ENCODE measurements at places on chromosomes 5 and 9.

DNA sequence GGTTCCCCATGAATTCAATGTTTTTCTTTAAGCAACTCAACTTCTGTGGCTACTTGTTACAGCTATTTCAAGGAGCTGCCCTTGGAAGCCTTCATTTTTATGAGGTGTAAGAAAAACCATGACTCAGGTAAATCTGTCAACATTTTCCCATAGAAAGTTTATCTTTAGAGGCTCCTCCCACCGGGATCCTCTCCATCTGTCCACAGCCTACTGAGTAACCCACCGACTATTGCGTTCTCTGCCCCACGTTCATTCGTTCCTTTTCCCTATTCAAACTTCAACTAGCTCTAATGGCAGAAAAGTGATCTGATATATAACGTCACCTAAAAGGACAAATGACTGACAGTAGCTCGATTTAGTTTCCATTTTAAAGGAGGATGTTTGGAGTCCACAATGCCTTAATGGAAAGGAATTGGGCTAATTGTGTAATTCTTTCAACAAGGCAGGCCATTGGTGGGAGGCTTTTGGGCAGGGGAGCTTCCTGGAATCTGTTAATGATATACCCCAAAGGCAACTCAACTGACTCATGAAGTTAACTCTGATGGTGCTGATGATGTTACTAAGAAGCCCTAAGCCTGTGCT, 29.3 kb upstream of the NR3C1 start:
- no peak for DNase-seq

DNA sequence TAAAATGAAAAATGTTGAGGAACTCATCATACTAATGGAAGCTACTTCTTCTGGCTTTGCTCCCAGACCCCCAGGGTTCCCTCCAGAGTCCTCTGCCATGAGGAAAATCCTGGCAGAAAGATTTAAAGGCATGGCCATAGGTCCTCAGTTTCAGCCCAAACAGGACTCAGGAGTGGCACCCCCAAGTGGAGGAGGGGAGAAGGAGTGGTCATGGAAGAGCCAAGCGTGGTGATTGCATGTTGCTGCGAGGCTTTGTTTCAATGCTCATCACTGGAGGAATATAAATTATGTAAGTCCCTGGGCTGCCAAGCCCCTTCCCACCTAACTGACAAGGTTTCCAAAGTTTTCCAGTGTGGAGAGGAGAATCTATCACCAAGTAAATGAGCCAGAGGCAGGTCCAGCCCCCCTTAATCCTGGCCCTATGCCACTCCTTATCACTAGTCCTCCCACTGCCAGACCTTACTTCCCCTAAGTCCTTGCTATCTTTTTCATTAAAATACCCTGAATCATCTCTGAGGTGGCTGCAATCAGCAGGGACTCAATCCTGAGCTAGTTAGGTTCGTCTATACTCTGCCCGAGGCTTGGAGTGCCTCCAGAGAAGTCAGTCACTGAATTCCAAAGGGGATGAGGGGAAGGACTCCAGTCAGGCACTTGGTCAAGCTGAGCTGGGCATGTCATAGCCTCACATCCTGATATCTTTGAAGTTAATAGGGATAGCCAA, 70.7 kb upstream of the TAF1L start:
- no peak for DNase-seq

DNA sequence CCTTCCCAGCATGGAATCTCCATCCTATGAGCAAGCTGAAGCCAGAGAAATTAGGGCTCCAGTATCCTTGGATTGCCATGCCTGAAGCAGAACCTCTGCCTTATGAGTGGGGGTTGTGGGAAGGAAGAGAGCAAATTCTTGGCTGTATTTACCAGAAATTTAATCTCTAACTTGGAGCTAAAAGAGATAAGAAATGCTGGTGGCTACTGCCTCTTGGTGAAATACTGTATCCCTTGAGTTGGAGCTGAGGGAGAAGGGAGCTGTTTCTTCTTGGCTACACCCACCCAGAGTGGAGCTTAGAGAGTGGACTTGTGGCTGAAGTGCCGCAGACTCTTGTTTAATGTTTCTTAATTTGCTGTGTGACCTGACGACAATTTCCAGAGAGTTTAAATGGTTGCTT, 447.3 kb downstream of the ARHGEF28 start:
- no peak for DNase-seq

GRCh38 chr9:127214421-127215267, 49.9 kb upstream of the GARNL3 start:
- peak; percentile 74 for DNase-seq

- no peak for DNase-seq
Measured at GRCh38 chr9:118985851-118986250, 383.4 kb downstream of the BRINP1 start.

- no peak for DNase-seq
Measured at GRCh38 chr9:38172586-38172985, 103.6 kb upstream of the SHB start.

DNA sequence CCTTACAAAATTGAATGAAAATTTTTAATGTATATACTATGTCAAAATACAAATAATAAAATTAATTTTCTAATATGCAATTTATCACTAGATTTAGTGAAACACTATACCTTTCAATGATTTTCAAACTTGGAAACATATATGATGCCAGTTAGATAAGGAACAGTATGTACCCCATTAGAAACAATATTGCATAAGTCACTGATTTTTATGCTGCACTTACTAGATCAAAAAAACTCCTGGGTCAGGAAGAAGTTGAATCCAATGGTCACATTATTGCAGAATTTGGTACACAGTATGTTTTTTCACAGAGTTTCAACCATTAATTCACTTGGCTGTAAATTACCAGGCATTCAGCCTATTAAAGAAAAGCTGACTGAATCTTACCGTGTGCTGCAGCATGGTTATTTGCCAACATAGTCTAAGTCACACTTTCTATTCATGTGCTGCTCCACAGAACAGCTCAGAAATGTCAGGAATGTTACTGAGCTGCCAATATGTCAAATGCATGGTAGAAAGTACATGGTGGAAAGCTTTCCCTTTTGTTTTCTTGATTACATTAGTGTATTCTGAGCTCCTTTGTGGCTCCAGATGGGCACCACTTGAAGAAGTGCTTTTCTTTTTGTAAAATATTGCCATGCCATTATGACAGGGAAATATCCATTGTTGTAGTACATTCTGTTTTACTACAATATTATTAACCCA, 9.9 kb upstream of the PRR16 start:
- no peak for DNase-seq

- DNase-seq = no peak
Measured at GRCh38 chr9:89493671-89494070, 4.2 kb downstream of the SEMA4D start.

DNA sequence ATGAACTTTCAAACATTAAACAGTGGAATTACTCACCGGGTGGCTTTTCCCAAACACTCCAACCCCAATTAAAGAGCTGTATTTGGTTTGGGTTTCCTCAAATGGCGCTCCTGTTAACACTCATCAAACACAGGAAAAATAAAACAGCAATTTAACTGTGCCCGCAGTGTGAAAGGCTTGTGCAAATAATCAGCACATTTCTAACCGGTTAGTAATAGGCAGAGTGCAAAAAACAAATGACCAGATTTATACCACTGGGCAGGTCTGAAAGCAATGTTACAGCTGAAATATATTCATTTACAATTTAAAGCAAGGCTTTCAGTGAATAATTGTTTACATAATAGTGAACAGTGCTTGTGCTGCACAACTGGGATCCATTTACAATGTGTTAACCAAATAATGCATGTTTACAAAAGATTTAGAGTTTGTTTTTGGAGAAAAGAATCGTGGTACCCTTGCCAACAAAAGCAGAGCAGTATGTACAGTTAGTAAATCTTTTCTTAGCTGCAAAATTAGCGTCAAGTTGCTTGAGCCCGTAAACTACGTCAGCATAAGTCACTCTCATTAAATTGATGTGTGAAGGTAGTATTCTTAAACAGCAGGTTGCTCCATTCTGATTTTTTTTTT, 662.9 kb upstream of the ZNF608 start:
- DNase-seq = no peak

- no peak for DNase-seq
Measured at GRCh38 chr5:77167063-77167462, 43.4 kb upstream of the PDE8B start.

DNA sequence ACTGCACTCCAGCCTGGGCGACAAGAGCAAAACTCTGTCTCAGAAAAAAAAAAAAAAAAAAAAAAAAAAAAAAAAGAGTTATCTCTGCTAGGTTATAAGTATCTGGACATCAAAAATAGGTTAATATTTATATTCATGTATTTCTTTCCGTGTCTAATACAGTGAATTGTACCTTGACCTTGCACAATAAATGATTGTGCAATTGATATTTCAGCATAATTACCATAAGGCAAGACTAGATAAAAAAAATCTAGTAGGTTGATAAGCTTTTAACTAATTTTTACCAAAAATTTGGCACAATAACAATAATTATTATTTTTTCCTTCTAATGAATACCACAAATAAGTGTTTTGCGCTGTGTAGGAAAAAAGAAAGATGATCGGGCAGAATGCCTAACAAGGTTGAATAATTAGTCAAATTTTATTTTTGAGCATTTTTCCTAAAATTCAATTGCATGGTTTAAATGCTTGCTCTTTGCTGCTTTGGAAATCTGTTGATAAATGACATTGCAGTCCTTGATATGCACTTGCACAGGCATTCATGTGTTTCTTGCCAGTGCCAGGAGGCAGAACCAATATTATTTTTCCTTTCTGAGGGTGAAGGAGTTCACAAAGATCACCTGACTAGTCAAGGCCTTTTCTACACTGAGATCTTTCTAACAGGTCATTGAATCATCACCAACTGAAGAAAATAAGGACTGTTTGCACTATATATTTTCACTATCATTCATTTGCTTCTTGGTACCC, 127.5 kb downstream of the ARRDC3 start:
- no peak for DNase-seq

DNA sequence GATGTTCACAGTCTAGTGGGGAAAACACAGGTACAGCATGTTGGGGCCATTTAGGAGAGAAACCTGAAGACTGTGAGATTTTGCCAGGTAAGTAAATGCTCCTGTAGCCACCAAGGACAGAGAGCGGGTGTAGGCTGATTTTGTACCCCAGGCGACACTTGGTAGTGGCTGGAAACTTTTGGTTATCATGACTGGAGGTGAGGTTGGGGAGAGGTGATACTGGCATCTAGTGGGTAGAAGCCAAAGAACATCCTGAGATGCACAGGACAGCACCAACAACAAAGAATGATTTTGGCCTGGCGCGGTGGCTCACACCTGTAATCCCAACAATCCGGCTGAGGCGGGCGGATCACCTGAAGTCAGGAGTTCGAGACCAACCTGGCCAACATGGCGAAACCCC, 38.8 kb upstream of the PWWP2A start:
- DNase-seq = no peak

DNA sequence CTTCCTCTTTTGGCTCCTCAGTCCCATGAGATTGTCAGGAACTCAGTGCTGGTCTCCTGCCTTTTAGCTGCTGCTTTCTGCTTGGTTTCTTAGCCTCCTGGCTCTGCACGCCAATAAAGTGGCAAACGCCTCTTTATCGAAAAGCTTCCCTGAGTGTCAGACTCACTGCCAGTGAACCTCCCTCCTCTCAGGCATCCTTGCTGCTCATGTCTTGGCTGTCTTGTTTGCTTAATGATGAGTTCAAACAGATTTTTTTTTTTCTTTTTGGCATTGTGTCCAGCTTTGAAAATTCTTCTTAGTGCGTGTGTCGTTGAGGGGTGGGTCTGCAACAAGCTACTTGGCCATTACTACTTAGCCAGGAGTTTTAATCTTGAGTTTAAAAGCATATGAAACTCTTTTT, 14.9 kb downstream of the RASGRF2 start:
- no peak for DNase-seq

- no peak for DNase-seq
Measured at GRCh38 chr9:98214811-98215210, 22.4 kb upstream of the CORO2A start.

DNA sequence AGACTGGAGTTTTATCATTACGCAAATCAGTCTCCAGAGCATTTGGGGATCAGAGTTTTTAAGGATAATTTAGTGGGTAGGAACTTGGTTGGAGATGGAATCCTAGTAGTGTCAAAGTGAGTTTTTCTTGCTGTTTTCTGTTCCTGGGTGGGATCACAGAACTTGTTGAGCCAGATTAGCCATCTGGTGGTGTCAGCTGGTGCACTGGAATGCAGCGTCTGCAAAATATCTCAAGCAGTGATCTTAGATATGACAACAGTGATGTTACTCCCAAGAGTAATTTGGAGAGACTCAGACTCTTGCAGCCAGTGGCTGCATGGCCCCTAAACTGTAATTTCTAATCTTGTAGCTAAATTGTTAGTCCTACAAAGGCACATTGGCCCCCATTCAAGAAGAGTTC, 1257.8 kb downstream of the MAT2B start:
- DNase-seq = no peak

DNA sequence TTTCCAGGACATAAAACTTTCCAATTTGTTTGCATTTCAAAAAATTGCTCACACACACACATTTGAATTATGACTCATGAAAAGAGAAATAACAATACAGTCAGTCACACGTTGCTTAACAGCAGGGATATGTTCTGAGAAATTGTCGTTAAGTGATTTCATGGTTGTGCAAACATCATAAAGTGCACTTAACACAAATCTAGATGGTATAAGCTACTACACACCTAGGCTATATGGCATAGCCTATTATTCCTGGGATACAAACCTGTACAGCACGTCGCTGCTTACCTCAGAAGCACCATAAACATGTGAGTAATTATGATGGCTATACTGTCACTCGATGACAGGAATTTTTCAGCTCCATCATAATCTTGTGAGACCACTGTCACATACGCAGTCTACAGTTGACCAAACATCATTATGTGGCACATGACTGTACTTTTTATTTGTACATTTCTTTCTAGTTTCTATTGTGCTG, 378.2 kb downstream of the ACTL7B start:
- DNase-seq = no peak

DNA sequence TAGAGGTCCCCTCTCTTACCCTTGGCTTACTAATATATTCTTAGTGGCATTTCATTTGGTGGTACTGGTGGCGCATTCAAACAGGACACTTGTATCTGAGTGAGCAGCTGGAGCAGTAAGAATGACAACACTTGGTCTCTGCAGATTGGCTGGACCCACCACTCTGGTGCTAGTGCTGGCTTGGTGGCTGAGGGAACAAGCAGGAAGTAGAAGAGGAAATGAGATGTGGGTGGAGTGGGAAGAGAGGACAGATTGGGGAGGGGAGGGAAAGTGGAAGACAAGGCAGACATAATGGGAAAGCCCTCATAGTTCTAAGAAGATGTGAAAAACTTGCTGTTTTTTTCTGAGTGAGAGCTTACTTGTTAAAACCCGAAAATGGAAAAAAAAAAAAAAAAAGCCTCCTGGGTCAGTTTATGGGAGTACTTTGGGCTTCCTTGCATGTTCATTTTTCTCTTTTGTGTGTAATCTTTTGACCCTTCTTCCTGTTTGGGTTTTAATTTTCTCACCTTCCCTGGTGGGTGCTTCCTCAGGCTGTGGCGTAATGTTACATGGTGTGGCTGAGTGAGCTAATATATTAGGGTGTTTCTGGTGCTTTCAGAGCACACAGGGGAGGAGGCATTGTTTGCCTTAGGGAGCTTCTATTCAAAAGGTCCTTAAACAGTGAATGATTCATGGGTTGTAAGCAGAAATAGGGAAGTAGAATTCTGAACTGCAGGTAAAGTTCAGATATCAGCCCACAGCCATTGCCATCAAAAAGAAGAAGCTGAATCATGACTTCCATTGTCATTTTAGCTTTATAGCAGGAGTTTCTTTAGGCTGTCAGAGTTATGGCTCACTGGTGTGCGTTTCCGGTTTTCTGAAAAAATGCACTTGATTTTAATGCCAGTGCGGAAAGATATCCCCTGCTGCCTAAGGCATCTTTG, 52.3 kb downstream of the TLE4 start:
- DNase-seq = no peak

GRCh38 chr9:133129001-133129795, 8.2 kb upstream of the RALGDS start:
- DNase-seq = no peak
